ENCODE measurements at places on chromosomes 4 and X.

GRCh38 chrX:14497184-14497666 lies 32.1 kb upstream of the GLRA2 start:
- no peak for DNase-seq

- DNase-seq, result no peak
Measured at GRCh38 chr4:183553601-183554345, 48.9 kb downstream of the ING2 start.

- no peak for DNase-seq
Measured at GRCh38 chr4:153506341-153507309, 40.5 kb downstream of the TMEM131L start.

DNA sequence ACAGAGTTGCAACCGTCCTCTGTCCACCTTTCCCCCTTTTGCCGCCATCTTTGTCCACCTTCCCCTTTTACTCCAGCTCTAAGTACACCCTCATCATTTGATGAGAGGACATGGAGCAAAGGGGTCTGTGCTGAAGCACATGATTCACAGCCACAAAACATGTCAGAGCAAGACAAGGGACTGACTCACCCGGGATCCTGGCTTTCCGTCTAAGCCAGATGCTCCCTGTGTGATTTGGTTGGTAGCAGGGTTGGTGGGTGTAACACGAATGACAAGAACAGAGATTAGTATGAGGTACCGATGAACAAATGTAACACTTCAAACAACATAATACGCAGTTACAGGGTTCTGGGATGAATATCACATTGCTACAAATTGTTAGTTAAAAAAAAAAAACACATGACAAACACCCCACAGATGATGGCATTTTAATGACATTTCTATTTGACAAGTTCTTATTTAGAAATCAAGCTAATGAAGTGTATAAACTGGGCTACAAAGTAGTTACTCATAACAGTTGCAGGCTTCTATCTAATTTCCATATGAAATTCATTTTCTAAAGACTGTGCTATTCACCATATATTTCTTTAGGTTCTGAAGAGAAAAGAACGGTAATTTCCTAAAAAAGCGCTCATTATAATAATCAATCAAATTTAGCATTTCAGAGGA lies 71.4 kb upstream of the ETNPPL start:
- DNase-seq, result no peak

DNA sequence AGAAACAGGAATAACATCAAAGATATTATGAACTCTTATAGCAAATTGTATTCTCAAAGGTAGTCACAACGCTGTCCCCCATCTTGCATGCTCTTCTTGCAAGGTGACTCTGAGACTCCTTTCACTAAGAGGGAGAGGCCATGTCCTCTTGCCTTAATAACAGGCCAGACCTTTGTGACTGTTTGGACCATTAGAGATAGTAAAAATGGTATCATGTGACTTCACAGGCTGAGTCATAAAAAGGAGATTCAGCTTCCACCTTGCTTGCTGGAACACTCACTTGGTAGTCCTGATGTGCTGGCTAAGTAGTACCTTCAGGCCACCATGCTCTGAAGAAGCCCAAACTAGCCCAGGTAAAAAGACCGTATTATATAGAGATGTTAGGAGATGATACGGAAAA lies 143.8 kb downstream of the FBXW7 start:
- DNase-seq, result no peak

- DNase-seq, result no peak
Measured at GRCh38 chrX:14528629-14529289, 577 bp upstream of the GLRA2 start.

DNA sequence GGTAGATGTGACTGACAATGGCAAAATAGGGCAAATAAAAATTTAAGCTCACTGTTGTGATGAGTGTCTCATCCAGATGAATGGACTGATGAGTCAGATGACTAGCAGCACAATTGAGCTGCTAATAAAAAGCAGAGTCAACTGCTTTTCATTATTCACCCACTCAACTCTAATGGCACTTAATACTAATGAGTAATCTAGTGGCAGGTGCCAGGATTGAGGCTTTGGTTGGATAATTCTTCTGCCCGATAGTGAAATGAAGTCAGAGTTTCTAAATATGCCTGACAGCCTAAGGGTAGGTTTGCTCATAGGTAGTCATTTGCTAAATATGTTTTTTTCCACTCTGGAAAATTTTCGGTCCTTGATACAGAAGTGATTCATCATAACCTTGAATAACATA lies 10.4 kb downstream of the OGT start:
- DNase-seq, result no peak

DNA sequence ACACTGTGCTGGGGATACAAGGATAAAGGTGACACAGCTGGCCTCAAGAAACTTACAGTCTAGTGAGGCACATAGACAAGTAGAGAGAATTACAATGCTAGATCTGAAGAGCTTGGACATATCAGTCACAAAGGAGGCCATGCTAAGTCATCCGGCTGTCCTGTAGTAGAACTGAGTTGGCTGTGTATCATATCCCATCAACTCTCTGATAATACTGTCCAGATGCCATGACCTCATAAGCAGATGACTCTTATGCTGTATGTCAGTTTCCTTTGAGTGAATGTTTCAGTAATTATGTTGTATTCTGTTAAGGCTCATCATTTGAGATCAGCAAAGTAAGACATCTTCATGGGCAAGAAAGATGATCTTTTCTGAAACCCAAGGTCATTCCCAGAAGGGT lies 442.9 kb downstream of the MID1IP1 start:
- no peak for DNase-seq

DNA sequence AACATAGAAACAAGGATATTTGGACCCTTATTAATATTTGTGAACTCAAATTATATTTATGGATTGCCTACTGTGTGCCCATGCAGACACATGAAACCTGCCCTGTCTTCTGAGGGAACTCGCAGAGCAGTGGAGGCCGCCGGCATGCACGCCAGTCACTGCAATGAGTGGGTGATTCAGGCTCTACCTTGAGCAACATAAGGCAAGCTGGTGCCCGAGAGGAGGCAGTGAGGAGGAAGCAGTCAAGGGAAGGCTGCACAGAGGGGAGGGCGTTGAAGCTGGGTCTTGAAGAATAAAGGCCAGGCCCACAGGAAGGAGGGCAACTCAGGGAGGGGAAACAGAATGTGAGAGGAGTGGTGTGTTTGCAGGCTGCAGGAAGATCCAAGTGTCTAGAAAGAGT lies 52.8 kb downstream of the PPEF2 start:
- no peak for DNase-seq

Data from T47D (cell line).